Calu3 (cell line): ENCODE measurements at places on chromosomes 7 and 10. TPM values are rescaled to one million over a fixed set of nuclear protein-coding genes. Genes with fewer than 3 reads are reported as not detected.

GRCh38 chr10:18418541-18419215 lies 232.7 kb downstream of the NSUN6 start:
- DNase-seq, result no peak

GRCh38 chr10:125062914-125063230 lies 97.5 kb downstream of the CTBP2 start:
- DNase-seq, result no peak

- DNase-seq, result no peak
Measured at GRCh38 chr10:120541984-120542383, 85.0 kb downstream of the PLPP4 start.

The GPR85 gene
- total RNA-seq, result not detected in 2 replicates

The GPR26 gene
- not detected in 2 replicates for total RNA-seq
